Activated CD4-positive, CD25-positive, alpha-beta regulatory T cell (primary cell): ENCODE measurements at places on chromosomes 16 and 17.

- DNase-seq: no peak
Observed at GRCh38 chr16:15915555-15916081, 27.2 kb upstream of the CEP20 start.

DNA sequence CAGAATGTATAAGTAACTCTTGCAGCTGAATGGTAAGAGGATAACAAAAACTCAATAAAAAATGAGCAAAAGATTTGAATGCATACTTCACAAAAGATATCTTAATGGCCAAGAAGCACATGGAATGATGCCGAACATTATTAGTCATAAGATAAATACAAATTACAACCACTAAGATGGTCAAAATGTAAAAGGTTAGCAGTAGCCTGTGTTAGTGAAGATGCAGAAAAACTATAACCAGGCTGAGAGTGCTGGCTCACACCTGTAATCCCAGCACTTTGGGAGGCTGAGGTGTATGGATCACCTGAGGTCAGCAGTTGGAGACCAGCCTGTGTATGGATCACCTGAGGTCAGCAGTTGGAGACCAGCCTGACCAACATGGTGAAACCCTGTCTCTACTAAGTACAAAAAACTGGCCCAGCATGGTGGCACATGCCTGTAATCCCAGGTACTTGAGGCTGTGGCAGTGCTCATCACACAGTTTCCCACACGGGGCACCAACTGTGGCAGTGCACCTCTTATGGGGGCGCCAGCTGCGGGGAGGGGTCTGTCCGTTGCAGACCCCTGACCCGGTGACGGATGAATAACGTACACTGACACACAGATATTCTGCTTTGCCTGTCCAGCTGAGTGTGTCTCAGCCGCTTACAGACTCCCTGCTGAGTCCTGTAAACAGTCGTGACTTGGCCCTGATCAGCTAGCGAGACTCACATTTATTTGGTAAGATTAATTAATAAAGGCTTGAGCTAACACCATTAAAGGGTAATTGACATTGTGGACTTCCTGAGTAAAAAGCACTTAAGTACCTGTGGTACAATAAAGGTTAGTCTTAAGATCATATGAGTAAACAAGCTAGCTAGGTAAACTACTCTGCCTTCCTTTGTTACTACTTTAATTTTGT, 45.7 kb upstream of the FAM20A start:
- no peak for DNase-seq

DNA sequence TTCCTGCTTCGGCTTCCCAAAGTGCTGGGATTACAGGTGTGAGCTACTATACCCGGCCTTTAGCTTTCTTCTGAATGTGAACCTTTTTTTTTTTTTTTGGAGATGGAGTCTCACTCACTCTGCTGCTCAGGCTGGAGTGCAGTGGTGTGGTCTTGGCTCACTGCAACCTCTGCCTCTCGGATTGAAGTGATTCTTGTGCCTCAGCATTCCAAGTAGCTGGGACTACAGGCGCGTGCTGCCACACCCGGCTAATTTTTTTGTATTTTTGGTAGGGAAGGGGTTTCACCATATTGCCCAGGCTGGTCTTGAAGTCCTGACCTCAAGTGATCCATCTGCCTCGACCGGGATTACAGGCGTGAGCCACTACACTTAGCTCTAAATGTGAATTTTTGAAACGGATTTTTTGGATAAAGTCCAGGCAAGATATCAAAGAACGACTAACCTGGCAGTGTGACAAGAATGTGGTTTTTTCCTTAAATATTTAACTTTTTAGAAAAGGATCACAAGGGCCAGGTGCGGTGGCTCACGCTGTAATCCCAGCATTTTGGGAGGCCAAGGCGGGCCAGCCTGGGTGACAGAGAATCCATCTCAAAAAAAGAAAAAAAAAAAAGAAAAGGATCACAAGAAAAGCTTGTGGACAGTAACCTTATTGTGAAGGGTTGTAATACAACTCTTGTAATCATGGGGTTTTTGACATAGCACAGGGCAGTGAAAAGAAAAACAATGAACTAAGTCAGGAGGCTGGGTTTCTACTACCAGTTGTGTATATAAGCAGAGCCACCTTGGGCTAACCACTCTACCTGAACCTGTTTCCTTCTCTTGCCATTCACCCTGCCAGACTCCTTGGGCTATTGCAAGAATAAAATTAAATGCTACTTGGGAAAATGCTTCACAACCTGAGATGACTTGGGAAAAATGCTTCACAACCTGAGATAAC, 6.2 kb downstream of the BRCA1 start:
- no peak for DNase-seq

DNA sequence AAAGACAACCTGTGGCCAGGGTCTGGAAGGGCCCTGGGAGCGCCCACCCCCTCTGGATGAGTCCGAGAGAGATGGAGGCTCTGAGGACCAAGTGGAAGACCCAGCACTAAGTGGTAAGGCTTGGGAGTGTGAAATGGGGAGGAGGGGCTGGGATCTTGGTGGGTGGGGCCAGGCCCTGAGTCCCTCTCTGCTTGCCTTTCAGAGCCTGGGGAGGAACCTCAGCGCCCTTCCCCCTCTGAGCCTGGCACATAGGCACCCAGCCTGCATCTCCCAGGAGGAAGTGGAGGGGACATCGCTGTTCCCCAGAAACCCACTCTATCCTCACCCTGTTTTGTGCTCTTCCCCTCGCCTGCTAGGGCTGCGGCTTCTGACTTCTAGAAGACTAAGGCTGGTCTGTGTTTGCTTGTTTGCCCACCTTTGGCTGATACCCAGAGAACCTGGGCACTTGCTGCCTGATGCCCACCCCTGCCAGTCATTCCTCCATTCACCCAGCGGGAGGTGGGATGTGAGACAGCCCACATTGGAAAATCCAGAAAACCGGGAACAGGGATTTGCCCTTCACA, 1.2 kb upstream of the STARD3 start:
- no peak for DNase-seq

DNA sequence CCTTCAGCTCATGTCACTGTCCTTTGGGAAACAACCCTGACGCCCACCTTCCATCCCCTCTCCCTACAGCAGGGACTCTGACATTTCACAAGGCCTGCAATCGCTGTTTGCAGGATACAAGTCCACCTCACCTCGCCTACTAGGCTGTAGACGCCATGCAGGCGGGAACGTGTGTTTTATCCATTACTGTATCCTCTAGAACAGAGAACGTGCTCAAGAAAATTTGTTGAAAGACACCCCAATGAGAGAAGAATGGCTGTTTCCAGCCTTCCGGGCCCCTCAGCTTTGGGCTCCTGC, 1.5 kb upstream of the TTYH2 start:
- DNase-seq: no peak

DNA sequence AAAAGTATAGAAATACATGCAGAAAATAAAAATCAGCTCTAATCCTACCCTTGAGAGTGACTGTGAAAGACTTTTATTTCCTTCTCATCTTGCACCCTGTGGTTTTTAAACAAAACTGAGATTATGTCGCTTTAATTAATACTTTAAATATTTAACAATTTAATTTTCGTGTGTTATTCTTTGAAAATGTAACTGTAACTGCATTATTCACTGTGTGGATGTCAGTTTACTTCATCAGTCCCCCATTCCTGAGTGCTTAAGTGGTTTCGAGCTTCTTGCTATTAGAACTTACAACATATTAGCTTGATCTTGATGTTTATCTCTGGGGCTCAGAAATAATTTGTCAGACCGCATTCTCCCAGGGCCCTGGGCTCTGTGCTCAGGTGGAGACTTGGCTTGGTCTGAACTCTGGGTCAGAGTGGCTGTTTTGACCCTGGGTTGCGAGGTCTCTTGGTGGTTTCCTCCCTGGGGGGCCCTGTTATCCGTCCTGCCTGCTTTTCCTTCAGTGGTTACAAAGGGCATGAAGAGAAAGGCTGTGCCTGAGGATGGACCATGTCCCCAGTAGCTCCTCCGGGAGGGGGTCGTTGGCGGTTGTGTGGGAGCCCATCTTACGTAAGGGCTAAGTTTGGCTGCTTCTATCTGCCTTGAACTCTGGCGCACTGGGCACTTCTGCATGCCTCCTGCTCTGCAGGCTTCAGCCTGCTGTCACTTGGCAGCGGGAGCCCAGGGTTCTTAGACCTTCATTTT, 25.7 kb downstream of the AKAP1 start:
- no peak for DNase-seq

DNA sequence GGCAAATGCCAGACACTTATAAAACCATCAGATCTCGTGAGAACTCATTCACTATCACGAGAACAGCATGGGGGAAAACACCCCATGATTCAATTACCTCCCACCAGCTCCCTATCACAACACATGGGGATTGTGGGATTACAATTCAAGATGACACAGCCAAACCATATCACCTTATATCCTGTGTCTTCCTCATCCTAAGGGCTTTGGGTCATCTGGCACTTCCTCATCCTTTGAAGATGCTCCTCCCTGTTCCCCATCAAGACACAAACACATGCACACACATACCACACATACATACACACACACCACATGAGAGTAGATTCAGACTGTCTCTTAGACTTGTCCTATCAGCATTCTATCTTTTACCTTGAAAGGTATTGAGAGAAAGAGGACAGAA, 2.8 kb upstream of the PMFBP1 start:
- DNase-seq: no peak
